ENCODE measurements at places on chromosomes 2 and 18. TPM values are rescaled to one million over a fixed set of nuclear protein-coding genes. Genes with fewer than 3 reads are reported as not detected.

Gene PELI1
- 20.5 TPM for polyA plus RNA-seq

Gene DSEL
- 1.3 TPM for polyA plus RNA-seq

Gene SATB2
- 33.9 TPM for polyA plus RNA-seq

Gene FABP1
- polyA plus RNA-seq = 10,168 TPM

Gene TNS1
- polyA plus RNA-seq = 10.9 TPM

Gene SERPINB4
- polyA plus RNA-seq = not detected

Gene GMCL1
- 13.6 TPM for polyA plus RNA-seq

Gene MAP3K19
- polyA plus RNA-seq = not detected

GRCh38 chr2:117707874-117708273, 106.6 kb upstream of the DDX18 start:
- no peaks in the 10 kb centered on the region for H3K4me1 ChIP-seq
- no peaks in the 10 kb centered on the region for H3K36me3 ChIP-seq
- no peaks in the 10 kb centered on the region for H3K27me3 ChIP-seq
- H3K4me3 ChIP-seq = no peak overlapping the region
- H3K27ac ChIP-seq = no peak overlapping the region
- DNase-seq = no peak

DNA sequence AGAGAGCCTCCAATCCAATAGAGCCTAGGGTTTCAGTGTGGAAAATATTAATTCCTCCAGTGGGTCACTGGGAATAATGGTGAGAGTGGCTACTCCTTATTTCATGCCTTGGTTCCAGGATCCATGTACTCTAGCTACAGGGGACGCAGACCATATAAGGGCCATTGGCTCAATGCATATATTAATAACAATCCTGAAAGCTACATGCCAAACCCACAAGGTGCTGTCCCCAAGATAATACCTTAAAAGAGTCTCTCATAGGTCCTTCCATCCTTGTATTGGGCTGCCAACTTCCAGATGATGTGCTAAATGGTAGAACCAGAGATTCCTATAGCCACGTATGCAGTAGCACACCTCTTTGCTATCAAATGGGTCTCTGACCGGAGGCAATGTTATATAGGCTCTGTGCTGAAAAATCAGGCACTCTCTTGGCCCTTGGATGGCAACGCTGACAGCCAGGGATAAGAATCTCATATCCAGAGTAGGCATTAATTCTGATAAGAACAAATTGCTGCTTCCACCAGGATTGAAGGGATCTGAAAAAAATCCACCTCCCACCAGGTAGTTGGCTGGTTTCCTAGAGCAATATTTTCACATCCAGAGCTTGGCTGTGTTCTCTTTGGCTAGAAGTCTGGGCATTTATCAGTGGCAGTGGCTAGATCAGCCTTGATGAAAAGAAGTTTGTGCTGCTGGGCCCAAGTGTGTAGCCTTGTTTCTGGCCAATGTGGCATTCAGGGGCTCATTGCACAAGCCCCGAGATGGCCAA, 218.1 kb upstream of the MGAT5 start:
- H3K4me3 ChIP-seq = no peak overlapping the region
- no peak overlapping the region for H3K27ac ChIP-seq
- no peak for DNase-seq
- no peaks in the 10 kb centered on the region for H3K36me3 ChIP-seq
- no peaks in the 10 kb centered on the region for H3K4me1 ChIP-seq

- H3K36me3 ChIP-seq = peaks cover 2% of the 10 kb centered on the region
- no peak for DNase-seq
- no peaks in the 10 kb centered on the region for H3K27me3 ChIP-seq
- no peak overlapping the region for H3K27ac ChIP-seq
These were observed 29.3 kb downstream of the ANKMY1 start for GRCh38 chr2:240528406-240529040.

GRCh38 chr2:200121931-200122330, 166.5 kb downstream of the MAIP1 start:
- H3K27me3 ChIP-seq = no peaks in the 10 kb centered on the region
- DNase-seq = no peak
- peaks cover 22% of the 10 kb centered on the region for H3K4me1 ChIP-seq
- H3K4me3 ChIP-seq = no peak overlapping the region
- no peaks in the 10 kb centered on the region for H3K36me3 ChIP-seq

- no peaks in the 10 kb centered on the region for H3K4me1 ChIP-seq
- no peak overlapping the region for H3K27ac ChIP-seq
- H3K4me3 ChIP-seq = no peak overlapping the region
These were observed 970 bp upstream of the ADCYAP1 start for GRCh38 chr18:903701-904100.

DNA sequence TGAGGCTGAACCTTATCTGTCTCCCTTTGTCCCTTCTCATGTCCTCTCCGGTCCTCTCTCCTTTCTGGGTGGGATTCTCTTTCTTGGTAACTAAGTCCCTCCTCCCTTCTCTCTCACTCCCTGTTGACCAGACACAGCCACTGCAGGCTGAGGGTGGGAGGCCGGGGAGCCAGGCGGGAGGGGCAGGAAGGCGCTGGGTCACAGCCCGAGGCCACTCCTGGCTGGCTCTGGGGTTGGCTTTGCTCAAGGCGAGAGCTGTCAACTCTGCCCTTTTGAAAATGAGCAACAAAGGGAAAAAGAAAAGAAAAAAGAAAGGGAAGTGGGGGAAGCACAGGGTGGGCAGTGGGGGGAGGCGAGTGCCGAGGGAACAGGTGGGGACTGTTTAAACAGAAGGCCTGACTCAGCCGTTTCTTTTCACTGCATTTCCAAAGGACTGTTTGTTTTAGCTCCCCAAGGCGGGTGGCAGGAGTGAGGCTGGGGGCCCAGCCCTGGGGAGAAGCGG, 70.5 kb upstream of the IGFBP5 start:
- no peaks in the 10 kb centered on the region for H3K27me3 ChIP-seq
- DNase-seq = peak; percentile 24
- no peaks in the 10 kb centered on the region for H3K4me1 ChIP-seq
- H3K36me3 ChIP-seq = no peaks in the 10 kb centered on the region
- no peak overlapping the region for H3K27ac ChIP-seq

- H3K36me3 ChIP-seq = no peaks in the 10 kb centered on the region
- DNase-seq = no peak
These were observed 27.1 kb downstream of the CRACDL start for GRCh38 chr2:98908931-98909316.

DNA sequence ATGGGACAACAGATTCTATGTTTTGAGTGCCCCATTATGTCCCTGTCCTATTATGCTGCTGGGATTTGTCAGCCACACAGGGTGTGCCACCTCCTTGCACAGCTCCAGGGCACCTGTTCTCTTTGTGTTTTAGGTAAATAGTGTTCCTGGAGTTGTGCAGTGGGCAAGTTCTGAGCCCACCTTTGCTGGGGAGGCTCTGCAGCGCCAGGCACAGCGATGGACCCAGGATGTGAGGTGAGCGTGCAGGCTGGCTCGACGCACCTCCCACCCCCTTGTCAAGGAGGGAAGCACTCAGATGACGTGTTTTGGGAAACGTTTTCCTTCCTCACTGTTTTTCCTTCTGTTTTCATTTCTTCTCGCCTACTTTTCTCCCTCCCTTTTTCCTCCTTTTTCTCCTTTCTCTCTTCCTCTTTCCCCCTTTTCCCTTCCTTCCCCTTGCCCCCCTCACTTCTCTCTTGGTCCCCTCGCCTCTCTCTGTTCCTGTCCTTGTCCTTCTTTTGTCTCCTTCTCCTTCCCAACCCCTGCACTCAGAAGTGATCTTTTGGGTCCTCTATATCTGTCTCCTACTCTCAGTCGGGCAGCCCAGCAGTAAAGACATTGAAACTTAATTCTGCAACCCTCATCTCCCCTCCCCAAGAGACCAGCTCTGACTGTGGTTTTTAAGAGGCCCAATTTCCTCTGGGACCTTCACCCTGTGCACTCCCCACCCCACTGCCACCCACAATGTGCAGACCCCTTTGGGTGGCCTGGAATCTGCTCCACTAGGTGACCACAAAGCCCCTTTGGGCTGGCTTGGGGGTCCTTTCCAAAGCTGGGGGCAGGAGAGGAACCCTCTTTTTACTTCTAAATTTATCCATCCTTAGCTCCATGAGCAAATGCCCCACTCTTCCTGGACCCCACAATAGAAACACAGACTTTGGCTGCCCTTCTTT, 104.0 kb downstream of the MCFD2 start:
- no peak overlapping the region for H3K4me3 ChIP-seq
- no peak overlapping the region for H3K27ac ChIP-seq
- H3K4me1 ChIP-seq = no peaks in the 10 kb centered on the region

DNA sequence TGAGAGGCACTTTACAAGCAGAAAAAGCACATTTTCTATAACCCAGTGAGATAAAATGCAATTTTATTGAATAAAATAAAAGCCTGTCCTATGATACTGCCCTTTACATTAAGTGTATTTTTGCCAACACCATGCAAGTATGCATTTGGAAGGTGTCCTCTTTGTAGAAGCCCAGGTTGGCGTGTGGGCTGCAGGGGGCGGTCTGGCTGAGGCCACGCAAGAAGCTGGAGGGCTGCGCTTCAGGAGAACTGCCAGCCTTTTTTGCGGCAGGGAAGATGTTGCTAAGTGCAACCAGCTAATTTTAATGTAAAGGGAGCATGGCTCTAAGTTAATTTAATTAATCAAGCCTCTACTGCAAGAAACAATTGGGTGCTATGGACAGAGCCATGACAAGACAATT, 562.8 kb upstream of the SALL3 start:
- no peaks in the 10 kb centered on the region for H3K36me3 ChIP-seq
- no peaks in the 10 kb centered on the region for H3K4me1 ChIP-seq
- no peaks in the 10 kb centered on the region for H3K27me3 ChIP-seq
- no peak overlapping the region for H3K4me3 ChIP-seq

GRCh38 chr2:32624812-32625211, 3.0 kb upstream of the TTC27 start:
- H3K27me3 ChIP-seq = no peaks in the 10 kb centered on the region
- no peak overlapping the region for H3K27ac ChIP-seq
- peaks cover 10% of the 10 kb centered on the region for H3K4me1 ChIP-seq
- H3K4me3 ChIP-seq = no peak overlapping the region

DNA sequence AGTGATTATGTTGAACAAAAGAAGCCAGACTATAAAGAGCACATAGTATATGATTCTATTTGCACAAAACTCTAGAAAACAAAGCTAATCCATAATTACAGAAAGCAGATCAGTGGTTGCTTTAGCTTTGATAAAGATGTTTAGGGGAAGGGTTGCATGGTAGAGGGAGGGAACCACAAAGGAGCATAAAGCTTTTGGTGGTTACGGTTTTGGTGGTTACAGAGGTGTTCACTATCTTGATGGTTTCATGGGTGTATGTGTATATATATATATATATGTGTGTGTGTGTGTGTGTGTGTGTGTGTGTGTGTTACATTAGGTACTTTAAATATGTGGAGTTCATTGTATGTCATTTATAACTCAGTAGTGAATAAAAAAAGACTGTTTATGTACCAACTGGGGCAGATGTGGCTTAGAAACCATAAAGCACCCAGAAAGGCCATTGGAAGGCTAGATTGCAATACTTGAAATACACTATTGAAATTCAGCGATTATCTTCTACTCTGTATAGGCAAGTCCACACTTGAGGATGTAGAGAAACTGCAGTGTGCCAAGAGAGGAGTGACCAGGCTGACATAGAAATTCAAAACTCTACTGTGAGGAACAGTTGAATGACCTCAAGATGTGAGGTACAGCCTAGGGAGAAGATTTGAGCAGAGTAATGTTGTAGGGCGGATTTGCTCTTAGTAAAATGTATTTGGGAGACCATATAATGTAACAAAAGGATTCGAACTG, 60.6 kb downstream of the CAB39 start:
- H3K36me3 ChIP-seq = no peaks in the 10 kb centered on the region
- H3K4me3 ChIP-seq = no peak overlapping the region
- H3K27ac ChIP-seq = no peak overlapping the region
- no peak for DNase-seq
- H3K4me1 ChIP-seq = no peaks in the 10 kb centered on the region
- no peaks in the 10 kb centered on the region for H3K27me3 ChIP-seq

DNA sequence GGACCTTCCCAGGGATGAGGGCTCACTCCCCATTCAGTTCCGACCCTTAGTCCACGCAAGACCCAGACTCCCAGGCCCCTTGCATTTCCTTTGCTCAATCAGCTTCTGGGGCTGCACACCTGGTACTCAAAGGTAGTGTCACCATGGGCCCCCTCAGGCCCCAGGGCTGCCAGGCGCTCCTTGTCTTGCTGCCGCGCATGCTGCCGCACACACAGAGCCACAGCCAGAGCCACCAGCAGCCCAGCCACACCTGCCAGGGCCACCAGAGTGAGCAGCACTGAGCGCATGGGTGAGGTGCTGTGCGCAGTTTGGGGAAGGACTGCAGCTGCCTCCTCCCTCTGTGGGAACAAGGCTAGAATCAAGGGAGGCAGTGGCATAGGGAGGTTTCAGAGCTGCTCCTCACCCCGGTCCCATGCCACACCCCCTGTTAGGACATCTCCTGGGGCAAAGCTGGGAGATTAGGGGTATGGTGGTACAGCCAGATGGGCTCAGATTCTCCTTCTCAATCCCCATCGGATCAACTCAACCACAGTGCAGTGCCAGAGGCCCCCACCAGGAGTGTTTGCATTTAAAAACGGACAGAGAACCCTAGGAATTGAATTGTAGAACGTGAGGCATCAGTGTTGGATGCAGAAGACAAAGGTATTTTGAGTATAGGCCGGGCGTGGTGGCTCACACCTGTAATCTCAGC, 11.3 kb downstream of the PTPRN start:
- DNase-seq = no peak
- H3K4me1 ChIP-seq = peaks cover 6% of the 10 kb centered on the region
- H3K27ac ChIP-seq = no peak overlapping the region
- no peak overlapping the region for H3K4me3 ChIP-seq
- H3K27me3 ChIP-seq = peaks cover 7% of the 10 kb centered on the region

DNA sequence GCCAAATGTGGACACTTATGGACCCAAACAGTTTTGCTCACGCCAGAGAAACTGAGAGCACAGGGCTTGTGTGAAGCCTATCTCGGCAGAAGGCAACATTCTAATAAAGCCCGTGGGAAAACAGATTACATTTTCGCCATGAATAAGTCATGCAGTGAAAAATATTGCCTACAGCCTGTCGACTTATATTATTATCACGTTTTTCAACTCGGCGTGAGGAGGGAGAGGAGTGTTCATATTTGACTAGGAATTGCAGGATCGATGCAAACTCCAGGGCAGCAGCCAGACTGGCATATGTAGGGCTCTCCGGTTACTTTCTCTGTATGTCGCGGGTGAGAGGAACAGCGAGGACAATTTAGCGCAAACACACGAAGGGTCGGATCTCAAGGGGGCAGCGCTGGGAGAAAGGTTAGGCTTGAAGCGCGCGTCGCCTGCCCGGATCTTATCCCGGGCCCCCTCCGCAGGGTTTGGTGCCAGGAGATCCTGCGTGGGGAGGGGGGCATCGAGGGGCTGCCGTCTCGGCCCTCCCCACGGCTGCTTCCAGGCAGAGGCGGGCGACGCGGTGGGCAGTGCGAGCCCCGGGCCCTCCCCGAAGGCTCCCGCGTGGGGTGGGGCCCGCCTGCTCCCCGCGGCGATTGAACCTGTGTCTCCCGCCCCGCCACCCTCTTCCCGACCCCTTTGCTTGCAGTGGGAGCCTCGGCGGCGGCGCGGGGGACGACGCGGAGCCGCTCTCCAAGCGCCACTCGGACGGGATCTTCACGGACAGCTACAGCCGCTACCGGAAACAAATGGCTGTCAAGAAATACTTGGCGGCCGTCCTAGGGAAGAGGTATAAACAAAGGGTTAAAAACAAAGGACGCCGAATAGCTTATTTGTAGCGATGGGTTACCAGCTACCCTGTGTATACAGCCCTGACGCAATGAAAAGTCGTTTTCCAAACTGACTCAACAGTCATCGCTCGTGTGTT, 4.4 kb downstream of the ADCYAP1 start:
- peak overlapping the region; percentile 2 for H3K4me3 ChIP-seq
- no peaks in the 10 kb centered on the region for H3K36me3 ChIP-seq
- no peak overlapping the region for H3K27ac ChIP-seq
- H3K27me3 ChIP-seq = peaks cover 70% of the 10 kb centered on the region
- peaks cover 10% of the 10 kb centered on the region for H3K4me1 ChIP-seq
